Pons (tissue), 1 donor: ENCODE measurements at places on chromosomes 16 and 17.

- DNase-seq = no peak
Observed at GRCh38 chr16:83722456-83723183, 85.2 kb upstream of the HSBP1 start.

DNA sequence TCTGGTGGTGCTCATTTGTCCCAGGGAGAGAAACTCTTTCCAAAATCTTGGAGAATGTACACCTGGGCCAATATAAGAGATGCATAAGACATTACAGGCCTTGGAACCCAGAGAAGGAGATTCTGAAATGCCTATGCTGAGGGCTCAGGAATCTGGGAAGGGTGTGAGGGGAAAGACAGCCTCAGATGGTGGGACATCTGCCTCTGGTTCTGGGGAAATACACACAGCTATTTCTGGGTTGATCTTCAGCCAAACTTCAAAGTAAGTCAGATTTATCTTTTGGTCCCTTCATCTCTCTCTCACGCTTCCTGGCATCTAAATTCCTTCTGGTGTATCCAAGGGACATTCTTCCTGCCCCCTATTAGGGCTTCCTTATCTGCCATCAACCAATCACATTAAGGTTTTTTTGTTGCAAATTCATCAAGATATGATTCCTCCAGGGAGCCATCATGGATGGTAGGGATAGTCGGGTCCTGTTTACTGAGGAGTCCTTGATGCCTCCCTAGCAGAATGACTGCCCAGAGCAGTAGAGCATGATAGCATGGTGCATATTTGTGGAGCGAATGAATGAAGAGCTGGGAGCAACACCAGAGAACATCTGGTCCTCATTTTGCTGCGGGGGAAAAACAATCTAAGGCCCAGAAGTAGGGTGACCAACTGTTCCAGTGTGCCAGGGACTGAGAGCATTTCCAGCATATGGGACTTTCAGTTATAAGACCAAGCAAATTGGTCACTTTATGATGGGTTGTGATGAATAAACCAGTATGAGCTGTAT lies 35.7 kb upstream of the DYNLL2 start:
- DNase-seq = no peak

- no peak for DNase-seq
Observed at GRCh38 chr16:62064173-62064572, 27.9 kb upstream of the CDH8 start.

DNA sequence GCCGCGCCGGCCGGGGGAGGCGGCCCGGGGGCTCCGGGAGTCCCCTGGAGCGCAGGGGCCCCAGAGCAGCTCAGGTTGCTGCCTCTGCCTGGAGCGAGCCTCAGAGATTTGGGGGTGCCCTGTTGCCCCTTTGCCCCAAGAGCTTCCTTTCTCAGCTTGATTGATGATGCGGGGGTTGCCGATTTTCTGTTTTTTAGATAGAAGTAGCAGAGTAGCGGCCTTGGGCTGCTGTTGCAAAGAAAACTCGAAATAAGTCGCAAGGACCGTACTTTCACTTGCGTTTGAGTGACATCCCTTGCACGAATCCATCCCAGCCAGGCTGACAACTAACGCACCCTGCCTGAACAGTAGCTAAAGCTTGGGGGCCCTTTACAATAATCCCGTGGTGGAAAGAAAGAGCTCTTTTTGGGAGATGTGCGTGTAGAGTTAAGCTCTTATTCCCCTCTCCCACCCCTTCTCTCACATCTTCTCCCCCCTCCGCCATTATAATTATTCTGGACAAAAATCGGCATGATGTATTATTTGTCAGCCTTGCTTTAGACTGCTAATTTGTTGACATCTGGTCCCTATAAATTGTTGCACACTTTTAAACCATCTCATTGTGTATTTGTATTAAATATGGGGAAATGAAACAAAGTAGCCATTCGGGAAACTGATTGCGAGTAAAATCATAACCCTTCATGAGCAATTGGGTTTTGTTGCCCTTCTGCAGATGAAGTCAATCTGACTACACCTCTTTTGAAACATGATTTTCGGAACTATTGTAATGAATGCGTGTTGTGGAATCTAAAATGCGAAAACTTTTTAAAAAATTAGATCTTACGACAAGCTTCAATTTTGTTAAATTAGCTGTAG lies 873 bp downstream of the USP10 start:
- peak; percentile 56 for DNase-seq

- peak; percentile 71 for DNase-seq
Observed at GRCh38 chr16:49048557-49048956, 233.1 kb downstream of the CBLN1 start.

DNA sequence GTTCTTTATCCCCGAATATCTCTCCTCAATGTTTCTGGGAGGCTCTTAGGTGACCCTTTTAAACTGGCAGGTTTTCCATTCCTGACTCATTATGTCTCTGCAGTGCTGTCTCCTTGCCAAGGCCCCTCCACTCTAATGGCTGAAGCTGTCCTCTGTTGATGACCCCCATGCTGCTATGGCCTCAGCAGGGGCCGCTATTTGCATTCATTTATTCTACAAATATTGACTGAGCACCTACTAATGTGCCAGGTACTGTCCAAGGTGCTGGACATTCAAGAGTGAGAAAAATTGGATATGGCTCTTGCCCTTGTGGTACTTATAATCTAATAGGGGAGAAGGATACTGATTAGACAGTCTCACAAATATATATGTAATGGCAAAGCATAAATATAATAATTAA lies 55.4 kb downstream of the GP2 start:
- no peak for DNase-seq

DNA sequence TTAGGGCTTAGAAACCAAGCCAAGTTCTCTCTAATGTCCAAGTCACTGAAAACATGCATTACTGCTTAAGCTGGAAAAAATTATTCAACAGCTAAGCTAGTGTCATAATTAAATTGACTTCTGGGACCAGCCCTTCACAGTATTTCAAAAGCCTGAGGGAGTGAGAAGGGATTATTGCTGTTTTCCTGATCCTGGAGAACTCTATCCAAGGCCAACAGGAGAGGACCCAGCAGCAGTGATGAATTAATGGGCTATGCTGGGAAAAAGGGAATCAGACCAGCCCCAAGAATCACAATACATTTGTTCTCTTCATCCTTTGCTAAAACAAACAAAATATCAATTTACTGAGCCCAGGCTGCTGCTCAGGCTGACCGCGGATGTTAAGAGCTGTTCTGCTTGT lies 34.5 kb upstream of the CLEC3A start:
- no peak for DNase-seq

- DNase-seq = no peak
Observed at GRCh38 chr16:56525236-56525635, 5.4 kb upstream of the BBS2 start.
